Skin of body (tissue), 3 donors: ENCODE measurements at places on chromosomes 4 and X.
A peak's percentile ranks its signal among the peaks of the same experiment; 100 is the strongest.

DNA sequence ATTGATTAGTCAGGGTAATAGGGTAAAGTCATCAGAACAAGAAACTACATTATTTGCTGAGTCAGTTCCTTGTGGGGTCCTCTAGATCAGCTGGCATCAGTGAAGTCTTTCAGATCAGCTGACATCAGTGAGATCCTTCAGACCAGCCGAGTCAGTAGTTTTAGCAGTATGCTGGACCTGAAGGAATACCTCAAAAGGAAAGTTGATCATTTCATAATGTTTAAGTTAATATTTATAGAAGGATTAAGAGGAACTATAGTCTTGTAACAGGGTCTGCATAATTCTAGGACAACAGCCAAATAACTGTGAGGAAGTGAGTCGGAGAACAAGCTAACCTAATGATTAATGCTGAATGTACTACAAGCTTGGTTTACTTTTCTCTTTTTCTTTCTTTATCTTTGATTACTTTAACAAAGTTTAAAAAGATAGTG is 958 bp upstream of the UGT2B7 start:
- no peak for DNase-seq

DNA sequence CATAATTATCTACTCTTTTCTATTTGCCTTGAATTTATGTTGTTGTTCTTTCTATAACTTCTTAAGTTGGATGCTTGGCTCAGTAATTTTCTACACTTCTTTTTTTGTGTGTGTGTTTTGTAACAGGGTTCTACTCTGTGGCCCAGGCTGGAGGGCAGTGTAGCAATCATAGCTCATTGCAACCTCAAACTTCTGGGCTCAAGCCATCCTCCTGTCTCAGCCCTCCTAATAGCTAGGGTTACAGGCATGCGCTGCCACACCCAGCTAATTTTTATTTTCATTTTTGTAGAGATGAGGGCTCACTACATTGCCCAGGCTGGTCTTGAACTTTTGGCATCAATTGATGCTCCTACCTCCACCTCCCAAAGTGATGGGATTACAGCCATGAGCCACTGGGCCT is 20.7 kb upstream of the UCHL1 start:
- DNase-seq, result no peak

GRCh38 chr4:3328814-3329663 is 36.2 kb downstream of the RGS12 start:
- DNase-seq, result no peak

DNA sequence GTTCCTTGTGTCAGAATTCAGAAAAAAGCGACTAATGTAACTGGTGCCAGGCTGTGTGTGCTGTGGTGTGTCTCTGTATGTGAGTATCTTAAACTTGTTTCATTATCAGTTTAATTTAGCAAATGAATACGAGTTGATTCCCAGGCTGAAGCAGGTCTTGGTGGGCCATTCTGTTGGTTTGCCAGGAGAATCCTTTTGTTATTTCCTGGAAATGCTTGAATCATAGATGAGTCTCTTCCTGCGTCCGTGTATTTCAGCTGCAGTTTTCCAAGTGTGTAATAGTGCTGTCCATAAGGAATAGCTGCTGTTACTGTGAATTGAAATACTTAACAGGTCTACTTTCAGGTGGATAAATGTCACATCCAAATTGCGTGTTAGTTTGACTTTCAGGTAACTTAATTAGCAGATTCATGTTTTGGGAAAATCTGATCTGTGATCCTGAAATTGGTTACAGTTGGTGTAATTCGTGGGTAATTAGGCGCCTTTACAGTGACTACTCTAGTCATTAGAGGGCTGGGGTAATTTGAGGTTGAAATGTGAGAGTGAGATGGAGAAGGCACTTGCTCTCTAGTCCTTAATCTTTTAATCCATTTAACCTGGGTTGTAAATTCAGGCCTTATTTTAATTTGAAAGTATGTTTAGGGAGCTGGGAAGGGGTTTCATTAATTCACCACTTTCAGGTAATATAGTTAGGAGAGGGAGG is 23.8 kb downstream of the TMEM131L start:
- peak; percentile 24 for DNase-seq

DNA sequence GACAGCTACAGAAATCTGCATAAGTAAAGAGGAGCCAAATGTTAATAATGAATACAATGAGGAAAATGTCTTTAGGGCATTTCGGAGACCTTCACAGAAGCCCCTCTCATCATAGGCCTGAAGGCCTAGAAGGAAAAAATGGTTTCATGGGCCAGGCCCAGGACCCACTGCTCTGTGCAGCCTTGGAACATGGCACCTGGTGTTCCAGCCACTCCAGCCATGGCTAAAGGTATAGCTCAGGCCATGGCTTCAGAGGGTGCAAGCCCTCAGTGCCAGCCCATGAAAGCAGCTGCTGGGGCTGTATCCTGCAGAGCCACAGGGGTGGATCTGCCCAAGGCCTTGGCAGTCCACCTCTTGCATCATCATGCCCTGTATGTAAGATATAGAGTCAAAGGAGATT is 261.1 kb downstream of the SNCA start:
- DNase-seq, result no peak

DNA sequence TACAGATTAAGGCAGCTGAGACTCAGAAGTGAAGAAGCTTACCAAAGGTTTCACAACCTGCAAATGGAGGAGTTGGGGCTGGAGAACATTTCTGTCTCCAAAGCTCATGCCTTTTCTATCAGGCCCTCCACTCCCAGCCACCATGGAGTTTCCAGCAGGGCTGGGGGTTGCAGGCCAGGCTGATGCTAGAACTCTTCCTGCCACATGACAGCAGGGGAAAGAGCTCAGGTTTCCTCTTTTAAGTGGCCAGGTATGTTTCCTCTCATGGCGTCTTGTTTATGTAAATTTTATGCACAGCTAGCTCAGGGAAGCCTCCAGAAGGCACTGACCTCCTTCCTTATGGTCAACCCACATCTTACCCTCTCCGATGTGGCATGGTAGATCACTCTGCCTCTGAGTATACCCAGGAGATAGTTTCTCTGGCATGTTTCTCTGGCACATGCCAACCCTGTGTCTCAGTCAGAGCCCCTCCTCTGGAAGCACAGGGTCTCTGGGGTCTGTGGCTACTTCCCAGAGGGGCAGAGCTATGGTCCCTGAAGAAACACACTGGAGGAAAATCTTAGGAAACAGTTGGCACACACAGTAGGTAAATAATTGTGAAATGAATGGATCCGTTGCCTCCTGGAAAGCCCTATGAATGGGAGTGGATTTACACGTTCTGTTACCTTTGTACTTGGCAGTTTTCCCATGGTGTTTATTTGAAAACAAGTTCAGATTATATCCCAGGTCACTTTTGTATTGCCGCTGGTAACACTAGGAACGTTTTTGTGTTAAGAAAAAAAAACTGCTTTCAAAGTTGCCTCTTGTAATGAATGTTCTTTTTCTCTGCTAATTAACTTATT is 28.9 kb downstream of the PDK3 start:
- DNase-seq, result no peak

DNA sequence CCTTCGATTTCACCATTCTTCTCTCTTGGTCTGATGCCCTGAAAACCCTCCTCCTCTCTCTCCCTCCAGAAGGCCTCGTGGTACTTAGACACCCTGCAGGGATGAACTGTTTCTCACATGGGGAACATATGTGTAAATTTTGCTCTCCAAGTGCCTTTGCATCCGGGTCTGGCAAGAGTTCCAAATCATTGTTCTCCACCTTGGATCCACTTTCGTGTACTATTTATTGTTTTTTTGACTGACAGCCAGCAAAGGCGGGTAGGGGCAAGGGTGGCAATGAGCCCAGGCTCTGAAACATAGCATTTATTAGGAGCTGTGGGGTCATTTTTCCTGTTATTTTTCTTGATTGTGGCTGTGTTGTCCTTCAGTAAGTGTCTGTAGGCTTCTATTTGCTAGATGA is 81.7 kb downstream of the RTL5 start:
- DNase-seq, result peak; percentile 1

DNA sequence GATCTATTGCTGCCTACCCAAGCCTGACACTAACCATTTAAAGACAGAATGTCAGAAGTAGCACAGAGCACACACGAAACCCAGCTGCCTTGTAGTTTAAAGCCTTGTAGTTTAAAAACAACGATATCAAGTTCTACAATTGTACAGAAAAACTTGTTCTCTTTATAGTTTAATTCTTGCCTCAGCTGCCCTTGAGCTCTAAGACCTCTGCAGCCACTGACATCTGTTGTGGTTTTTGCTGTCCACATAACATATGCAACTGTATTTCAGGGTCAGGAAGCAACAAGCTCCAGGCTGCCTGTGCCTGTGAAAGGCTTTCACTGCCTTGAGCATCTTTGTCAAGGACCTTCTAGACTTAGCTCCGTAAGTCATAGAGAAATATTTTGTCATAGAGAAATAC is 227.2 kb downstream of the SPCS3 start:
- DNase-seq, result no peak

GRCh38 chrX:13855689-13856450 is 39.0 kb upstream of the GPM6B start:
- no peak for DNase-seq

DNA sequence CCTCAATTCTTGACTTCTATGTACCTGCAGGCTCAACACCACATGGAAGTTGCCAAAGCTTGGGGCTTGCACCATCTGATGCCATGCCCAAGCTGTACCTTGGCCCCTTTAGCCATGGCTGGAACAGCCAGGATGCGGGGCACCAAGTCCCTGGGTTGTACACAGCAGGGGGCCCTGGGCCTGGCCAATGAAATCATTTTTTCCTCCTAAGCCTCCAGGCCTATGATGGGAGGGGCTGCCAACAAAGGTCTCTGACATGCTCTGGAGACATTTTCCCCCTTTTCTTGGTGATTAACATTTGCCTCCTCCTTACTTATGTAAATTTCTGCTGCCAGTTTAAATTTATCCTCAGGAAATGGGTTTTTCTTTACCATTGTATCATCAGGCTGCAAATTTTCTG is 1428.1 kb downstream of the C4orf33 start:
- DNase-seq, result no peak

DNA sequence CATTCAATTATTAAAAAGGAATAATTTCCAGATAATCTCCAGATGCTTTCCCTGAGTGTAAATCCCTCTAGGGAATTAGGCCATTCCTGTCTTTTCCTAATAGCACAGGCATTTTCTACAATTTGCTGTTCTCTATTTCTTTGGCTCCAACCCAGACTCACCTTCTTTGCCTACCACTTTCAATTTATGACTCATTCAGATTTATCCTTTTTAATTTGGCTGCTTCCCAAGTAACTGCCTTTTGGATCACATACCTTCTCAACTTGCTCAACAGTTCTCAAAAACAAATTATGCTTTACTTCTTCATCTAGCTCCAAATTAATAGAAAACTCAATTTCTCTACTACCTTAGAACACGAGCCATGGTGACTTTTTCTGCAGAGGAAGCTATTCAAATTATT is 1166.3 kb upstream of the PCDH7 start:
- DNase-seq, result no peak

- DNase-seq, result no peak
Measured at GRCh38 chr4:92050875-92051274, 252.9 kb upstream of the GRID2 start.

DNA sequence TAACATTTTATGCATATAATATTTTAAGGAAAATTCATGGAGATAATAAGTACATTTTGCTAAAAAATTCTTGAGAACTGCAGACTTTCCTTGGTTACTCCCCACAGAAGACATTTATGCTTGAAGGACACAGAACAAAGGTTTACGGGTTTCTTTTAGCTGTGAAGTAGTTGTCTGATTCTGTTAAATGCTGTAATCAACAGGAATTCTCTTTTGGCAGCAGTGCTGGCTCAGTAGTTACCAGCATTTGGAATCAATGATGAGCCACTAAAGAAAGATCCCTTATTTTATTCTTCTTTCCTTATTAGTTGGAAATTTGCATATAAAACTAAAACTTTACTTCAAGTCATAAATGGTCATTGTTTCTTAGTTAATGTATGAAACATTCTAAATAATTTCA is 199.3 kb upstream of the FAT4 start:
- DNase-seq, result peak; percentile 21

DNA sequence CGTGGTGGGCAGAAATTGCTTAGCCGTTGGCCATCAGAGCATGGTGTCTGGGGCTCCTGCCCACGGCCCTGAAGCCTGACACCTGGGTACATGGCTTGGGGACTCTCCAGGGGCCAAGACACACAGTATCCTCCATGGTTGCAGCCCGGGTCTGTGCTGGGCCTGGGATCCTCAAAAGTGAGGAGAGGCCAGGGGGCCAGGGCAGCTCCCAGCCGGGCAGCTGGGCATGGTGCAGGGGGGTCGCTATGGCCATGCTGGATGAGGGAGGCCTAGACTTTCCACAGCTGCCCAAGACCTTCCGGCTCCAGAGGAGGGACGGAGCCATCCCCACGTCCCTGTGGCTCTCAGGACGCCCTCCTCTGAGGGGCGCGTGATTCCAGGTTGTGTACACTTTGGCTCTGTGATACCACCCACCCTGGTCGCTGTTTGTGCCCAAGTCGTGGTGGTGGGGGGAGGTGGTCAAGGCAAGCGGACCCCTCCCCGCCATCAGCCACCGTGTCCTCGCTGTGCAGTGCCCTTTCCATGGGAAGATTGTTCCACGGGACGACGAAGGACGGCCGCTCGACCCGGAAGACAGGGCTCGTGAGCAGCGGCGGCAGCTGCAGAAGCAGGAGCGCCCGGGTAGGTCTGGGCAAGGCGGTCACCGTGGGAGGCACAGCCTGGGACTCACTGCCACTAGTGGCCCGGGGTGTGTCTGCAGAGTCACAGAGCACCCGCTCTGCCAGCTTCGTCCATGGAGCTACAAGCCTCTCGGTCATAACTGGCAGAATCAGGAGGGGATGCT is 25.7 kb downstream of the NKX1-1 start:
- no peak for DNase-seq

DNA sequence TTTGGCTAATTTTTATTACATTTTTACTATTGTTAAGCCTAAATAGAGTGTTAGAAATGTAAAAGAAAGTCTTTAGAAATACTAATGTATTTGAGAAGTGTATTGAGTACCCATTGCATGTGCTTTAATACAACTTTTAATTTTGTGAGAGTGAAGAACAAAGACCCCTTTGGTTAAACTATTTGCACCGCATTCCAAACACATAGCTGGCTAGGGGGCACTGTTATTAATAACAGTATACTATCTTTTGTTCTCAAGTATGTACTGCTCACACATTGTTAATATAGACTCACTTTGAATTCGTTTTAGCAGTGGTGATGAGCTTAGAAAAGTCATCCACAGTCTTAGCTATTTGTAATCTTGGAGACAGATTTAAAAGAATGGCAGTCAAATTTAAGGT is 106.1 kb downstream of the CLDN22 start:
- no peak for DNase-seq

DNA sequence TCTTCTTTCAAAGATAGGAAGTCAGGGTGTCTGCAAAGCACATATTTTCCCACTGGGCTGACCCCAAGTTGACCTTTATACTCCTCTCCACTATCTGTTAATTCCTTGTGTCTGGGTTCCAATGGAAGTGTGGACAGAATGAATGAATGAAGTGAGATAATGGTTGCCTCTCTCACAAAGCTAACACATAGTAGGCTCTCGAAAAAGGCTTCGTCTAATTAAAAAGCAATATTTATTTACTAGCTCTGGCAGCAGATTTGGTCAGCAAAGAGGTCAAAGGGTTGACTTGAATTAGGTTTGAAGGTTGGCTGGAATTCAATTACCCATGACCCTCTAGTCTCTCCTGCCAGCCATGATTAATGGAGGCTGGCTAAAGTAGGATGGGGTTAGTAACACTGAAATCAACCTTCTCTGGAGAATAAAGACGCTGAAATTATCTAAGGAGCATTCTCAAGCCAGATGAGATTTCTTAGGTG is 280.3 kb upstream of the KLF3 start:
- no peak for DNase-seq

GRCh38 chr4:57462843-57463242 is 352.7 kb upstream of the IGFBP7 start:
- no peak for DNase-seq

GRCh38 chr4:128823025-128823661 is 13.6 kb downstream of the JADE1 start:
- DNase-seq, result no peak
